ENCODE measurements at places on chromosomes 6 and 20.
A peak's percentile ranks its signal among the peaks of the same experiment; 100 is the strongest.

DNA sequence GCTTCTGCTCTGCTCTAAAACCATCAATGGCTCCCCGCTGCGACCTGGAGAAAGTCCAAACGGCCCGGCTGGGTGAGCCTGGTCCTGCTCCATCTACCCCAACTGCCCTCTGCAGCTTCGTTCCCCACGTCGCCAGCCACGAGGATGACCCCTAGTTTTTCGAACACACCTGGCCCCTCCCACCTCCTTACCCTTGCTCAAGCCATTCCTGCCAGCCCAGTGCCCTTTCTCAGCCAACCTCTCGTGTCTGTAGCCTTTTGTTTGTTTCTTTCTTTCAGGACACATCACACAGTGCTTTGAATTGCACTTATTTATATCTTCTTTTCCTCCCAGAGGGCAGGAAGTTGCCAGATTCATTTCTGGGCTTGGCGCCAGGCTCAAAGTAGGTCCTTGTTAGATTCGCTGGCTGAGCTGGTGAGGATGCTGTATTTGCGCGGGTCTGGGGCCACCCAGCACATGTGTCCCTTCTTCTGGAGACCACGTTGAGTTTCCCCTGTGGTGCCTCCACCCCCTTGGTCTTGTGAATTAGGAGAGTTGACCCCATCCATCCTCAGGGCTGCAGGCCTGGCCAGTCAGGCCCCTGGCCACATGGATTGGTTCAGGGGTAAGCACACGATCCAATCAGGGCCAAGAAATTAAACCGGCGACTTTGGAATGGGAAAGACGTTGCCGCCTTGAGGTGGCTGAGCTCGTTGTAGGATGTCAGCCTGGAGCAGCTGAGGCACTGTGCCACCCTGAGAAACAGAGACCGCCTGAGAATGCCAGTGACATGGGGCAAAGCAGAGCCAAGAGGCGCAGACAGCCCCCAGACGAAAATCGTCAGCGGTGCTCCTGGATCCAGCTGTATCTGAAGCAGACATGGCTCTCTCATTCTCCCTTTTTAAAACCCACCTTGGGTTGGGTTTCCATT, 156.0 kb downstream of the CEBPB start:
- peak; percentile 89 for DNase-seq

DNA sequence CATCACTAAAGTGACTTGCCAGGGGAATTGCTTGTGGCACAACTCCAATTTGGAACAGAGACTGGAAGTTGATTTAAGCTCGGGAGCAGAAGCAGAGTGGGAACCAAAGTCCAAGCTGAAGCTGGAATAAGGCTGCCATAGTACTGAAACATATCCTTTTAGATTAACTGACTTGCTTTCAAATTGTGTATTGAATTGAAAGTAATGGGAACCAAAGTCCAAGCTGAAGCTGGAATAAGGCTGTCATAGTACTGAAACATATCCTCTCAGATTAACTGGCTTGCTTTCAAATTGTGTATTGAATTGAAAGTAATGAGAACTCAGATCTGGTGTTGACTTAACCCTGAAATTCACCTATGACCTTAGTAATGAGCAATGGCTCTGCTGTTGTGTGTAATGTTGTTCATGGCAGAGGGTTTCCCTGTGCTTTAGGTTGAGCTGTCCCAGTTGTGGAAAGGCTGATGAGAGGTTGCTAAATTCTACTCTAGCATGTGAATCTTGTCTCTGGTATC, 40.2 kb downstream of the CENPW start:
- no peak for DNase-seq

DNA sequence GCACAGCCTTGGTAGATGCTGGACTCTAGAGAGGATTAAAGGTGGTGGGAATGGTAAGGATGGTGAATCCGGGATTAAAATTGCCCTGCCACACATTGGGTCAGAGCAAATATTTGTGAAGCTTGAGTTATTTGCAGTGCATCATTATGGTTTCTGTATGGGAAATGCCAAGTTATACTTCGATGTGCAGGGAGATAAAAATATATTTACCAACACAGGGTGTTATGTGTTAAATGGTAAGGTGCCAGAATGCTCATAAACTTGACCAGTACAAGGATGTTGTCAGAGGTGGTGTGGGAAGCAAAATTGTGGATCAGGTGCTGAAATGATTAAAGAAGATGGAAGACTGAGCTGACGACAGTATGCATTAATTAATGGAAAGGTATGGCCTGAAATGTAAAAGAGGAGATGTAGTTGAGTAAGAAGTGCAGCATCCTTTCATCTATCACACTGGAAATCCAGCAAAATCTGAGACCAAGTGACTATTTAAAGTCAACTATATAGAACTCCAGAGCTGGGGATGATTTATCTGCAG, 262.3 kb downstream of the ADGB start:
- DNase-seq = no peak

GRCh38 chr6:97269821-97270220, 13.2 kb downstream of the MMS22L start:
- no peak for DNase-seq

GRCh38 chr20:50475681-50476292, 34.4 kb upstream of the PTPN1 start:
- DNase-seq = no peak

DNA sequence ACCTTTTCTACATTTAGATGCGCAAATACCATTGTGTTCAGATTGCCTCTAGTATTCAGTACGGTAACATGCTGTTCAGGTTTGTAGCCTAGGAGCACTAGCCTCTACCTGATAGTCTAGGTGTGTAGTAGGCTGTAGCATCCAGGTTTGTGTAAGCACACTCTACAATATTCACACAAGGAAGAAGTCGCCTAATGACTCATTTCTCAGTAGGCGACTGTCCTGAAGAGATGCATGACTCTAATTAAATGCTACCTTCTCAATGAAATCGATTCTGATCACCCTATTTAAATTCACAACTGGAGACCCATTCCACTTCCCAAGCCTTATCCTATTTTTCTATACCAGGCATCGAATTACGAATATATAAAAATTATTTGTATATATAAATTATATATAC, 1.3 kb downstream of the MCUR1 start:
- DNase-seq = no peak

DNA sequence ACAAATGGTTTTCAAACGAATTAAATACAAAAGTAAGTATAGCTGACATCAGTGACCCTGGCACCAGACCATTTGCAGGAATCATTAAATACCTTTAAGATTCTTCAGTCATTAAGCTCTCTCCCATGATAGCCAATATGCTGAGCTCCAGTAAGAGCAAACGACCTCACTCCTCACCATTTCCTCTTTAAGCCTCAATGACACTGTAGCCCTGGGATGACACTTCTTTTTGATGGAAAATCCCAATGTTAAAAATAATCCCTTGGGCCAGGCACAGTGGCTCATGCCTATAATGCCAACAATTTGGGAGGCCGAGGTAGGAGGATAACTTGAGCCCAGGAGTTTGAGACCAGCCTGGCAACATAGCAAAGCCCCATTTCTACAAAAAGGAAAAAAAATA, 3.3 kb upstream of the SGK1 start:
- no peak for DNase-seq

DNA sequence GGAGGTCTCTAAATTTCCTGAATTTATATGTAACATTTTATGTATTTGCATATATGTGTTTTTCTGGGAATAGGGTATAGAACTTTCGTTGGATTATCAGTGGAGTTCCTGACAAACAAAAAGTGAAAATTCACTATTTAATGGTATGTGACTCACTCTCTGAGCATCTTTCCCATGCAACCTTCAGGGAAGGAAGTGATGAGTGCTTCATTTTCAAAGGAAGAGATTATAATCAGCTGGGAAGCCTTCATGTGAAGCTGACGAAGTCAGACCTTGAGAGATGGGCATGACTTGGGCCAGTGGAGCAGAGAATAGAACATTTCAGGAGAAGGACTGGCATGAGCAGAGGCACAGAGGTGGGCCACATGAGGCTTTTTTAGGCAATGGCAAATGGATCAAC, 72.7 kb downstream of the FAXC start:
- DNase-seq = no peak

GRCh38 chr6:134170844-134171243, 118.4 kb upstream of the SLC2A12 start:
- no peak for DNase-seq

GRCh38 chr6:109344226-109344625, 38.0 kb downstream of the CD164 start:
- no peak for DNase-seq

GRCh38 chr6:143843677-143843999, 500 bp downstream of the LTV1 start:
- DNase-seq = no peak

DNA sequence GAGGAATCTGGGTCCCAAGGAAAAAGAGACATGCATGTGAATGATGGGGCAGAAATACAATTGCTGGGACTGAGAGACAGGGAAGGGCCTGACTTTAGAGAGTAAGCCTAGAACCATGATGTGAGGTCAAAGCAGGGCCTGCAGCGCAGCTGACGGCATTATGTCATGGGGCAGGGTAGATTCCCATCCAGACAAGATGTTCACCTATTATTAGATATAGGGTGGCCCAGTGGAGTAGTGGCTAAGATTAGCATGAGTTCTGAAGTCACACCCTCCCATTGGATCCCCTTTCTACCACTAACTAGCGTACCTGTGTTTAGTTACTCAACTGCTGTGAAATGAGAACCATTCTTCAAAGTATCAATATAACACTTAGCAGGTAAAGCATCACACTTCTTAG, 39.6 kb downstream of the NDUFAF5 start:
- no peak for DNase-seq

DNA sequence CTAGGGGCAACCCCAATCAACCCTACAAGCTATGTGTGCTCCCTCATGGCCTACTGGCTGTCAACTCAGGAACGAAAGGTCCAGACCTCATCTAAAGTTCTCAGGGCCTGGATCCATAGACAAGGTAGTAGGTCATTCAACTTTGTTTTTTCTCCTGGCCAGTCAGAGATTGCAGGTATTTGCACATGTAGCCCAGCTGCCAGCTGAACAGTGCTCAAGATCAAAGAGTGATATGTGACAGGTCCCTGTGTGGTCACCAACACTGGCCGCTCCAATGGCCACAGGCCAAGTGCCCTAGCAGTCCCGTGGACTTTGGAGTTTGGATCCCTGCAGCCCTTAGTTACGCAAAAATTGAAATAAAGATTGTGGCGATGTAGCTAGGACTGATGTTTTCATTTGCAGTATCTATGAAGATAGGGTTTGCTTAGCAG, 60.6 kb upstream of the ATXN1 start:
- no peak for DNase-seq

- peak; percentile 84 for DNase-seq
These were observed 89.8 kb upstream of the PAX1 start for GRCh38 chr20:21615617-21616080.

DNA sequence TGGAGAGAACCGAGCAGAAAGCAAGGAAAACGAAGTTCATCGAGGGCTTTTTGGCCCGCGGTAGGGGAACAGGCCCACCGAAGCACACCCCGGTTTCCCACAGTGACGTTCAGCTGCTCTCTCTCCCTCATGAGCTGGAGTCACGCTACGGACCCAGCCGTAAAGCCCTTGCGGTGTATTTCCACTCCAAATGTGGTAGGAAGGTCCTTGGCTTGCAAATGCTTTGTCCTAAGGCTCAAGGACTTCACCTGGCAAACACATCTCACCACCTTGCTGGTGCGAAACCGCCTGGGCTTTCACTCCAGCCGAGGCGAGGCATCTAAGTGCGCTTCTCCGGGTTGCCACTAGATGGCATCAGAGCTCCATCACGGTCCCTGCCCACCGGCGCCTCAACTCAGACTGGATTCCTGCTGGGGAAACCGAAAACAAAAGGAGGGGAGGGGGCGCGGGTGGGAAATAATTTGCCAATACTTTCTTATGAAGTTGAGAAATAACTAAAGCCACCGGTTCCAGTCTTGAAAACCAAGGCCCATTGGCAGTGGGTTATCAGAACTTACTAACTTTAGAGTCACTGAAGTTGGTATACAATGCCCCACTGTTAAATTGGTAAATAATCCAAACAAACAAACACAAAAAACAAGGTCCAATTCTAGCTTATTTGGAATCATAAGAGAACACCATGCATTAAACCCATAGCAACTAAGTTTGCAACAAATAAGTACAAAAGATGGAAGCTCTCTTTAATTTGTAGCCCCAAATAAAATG, 13.4 kb upstream of the FOXC1 start:
- peak; percentile 52 for DNase-seq

- DNase-seq = no peak
These were observed 126.8 kb upstream of the TMEM170B start for GRCh38 chr6:11410539-11411307.

DNA sequence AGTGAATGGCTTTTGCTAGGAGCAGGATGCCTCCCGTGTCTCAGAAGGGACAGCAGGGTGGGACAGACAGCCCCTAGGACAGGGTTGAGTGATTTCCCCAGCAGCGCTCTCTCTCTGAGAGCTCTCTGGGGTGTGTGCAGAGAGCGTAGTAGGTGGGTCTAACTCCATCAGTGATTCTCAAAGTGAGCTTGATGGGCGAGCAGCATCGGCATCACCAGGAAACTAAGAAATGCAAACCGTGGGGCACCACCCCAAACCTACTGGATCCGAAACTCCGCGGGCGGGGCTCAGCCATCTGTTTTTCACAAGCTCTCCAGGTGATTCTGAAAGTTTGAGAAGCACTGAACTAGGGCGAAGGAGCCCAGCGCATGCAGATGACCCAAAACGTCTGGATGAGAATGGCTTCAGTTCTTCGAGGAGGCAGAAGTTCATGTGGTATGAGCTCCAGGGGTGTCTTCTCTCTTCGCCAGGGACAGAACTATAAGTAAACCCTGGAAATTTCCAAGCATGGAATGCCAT, 119.6 kb upstream of the RNF24 start:
- DNase-seq = no peak

GRCh38 chr6:149228311-149228955, 89.1 kb upstream of the TAB2 start:
- no peak for DNase-seq

GRCh38 chr6:28399350-28400121, at the start of gene ZSCAN12:
Gene ZSCAN12 (minus strand): TSS chr6:28399747. CDS start chr6:28398405, 1,342 bp downstream.
- DNase-seq = peak; percentile 88

- no peak for DNase-seq
These were observed 39.8 kb downstream of the ARMC2 start for GRCh38 chr6:108888052-108888451.

DNA sequence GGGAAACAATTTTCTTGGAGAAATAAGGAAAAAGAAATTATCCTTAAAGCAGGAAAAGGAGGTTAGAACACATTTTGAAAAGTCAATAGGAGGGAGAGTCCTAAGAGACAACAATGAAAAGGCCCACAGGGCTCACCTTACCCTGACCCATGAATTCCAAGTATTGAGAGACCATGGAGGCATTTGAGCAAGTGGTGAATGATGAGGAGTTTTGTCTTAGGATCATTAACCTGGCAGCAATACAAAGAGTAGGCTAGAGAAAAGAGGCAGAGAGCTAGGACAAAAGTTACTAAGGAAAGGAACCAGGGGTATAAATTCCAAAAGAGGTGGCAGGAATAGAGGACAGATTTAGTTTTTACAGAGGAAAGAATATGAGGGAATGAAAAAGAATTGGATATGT, 44.7 kb downstream of the PACRG start:
- no peak for DNase-seq

DNA sequence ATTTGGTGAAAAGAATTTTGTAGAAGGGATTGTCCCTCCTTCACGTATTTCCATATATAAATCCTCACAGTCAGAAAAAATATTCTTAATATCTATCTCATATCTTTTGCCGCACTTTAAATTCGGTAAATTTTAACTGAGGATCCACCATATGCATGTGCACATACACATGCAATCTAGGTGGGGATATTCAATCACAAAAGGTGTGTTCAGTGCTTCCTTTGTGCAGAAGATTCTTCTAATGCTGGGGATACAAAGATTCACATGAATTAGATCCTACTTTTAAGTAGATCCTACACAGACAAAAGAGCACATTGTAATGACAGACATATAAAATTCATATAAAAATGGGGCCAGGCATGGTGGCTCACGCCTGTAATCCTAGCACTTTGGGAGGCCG, 13.6 kb upstream of the HLA-DRB1 start:
- DNase-seq = no peak
